HEK293T (cell line): ENCODE measurements at places on chromosomes 4 and X.

GRCh38 chr4:16026160-16026761 is 57.6 kb downstream of the PROM1 start:
- DNase-seq, result peak; percentile 40

DNA sequence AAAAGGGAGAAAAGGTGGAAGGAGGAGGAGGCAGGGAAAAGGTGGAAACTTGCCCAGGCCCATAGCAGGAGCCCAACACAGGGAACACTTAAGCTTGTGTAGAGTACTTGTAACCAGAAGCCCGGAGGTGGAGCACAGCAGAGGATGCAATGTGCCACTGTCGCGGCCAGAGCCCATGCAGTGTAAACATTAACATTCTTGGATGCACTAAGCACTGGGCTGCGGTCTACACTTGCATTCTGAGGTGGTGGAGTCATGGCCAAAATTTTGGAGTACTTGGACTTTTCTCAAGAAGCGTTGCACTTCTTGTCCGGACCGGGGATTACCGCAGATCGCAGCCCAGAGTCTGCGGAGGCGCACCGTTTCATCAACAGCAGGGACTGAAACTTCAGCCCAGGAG is 4.5 kb upstream of the RHOXF1 start:
- DNase-seq, result no peak

- DNase-seq, result no peak
Measured at GRCh38 chr4:125317525-125317877, 2.7 kb downstream of the FAT4 start.

DNA sequence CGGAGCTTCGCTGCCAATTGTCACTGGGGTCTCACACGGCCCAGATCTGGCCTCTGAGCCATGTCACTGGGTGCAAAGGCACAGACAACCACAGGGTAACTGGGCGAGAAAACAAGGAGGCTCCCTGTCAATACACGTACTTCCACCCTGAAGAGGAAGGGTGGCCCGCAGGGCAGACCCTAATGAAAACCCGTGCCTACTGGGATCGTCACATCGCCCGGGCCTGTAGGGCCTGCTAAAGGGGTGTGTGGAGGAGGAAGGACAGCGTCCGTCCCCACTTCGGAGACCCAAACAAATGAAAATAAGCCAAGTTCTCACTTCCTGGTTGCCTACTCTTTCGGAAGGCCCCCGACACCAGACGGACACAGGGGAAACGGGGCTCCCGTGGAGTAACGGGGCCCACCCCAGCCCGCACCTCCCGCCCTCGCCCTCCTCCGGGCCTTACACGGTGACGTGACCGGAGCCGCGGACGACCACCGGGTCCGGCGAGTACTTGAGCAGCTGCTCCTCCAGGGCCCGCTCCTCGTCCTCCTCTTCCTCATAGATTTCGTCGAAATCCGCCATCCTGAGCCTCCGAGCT is 578 bp downstream of the CHIC2 start:
- peak; percentile 16 for DNase-seq

DNA sequence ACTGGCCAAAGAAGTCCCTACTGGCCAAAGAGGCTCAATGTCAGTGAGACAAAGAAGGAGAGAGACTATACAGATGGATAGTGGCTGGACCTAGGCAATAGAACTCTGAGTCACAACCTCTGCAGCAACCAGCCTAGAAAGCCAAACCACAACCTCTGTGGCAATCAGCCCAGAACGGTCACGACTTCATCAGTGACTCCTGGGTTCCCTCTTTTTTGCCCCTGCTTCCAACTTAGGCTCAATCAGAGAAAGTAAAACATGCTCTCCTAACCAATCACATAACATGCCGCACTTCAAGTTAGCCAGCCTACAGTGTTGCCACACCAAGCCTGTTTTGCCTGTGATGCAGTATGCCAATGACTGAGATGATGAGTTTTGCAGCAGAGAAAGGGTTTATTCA is 203.4 kb downstream of the ANAPC10 start:
- DNase-seq, result no peak

DNA sequence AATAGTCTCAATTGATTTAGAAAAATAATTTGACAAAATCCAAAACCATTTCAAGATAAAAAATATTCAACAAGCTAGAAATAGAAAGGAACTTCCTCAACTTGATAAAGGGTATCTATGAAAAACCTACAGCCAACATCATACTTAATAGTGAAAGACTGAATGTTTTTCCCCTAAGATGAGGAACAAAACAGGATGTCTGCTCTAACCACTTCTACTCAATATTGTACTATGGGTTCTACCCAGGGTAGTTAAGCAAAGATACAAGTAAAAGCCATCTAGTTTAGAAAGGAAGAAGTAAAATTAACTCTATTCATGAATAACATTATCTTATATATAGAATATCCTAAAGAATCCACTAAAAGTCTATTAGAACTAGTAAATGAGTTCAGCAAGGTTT is 21.5 kb upstream of the SYTL5 start:
- no peak for DNase-seq

DNA sequence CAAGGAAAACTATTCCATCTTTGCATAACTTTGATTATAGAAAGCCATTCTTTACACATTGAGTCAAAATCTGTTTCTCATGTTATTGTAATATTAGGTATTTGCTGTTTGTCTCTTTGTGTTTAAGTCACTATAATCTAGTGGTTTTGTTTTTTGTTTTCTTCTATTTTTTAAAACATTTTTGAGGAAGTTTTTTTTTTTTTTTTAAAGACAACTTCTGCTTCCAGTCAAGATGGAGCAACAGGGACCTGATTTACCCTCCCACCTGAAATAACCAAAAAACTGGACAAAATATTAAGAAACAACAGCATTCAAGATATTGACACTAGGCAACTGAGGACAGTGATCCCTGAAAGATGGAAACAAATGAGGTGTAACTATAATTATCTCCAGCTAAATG is 18.4 kb upstream of the NSUN7 start:
- DNase-seq, result no peak

GRCh38 chr4:30744386-30744785 is 24.2 kb downstream of the PCDH7 start:
- DNase-seq, result no peak

GRCh38 chr4:129929984-129930383 is 834.0 kb downstream of the C4orf33 start:
- DNase-seq, result no peak

DNA sequence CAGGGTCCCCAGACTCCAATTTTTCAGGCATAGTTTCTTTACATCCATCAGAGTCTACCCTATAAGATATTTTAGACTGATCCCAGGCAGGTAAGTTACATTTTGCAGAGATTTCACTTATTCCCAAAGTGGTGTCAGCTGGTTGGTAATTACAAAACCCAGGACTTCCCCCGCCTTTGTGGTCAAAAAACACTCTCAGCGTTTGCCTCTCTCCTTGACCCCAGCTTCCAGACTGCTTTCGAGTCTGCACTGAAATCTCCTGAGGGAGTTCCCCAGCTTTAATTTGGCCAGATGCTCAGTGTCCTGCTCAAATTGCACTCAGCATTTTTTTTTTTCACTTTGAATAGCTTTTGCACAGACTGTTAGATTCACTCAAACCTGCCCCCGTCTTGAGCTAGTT is 11.2 kb upstream of the AMOT start:
- DNase-seq, result no peak

DNA sequence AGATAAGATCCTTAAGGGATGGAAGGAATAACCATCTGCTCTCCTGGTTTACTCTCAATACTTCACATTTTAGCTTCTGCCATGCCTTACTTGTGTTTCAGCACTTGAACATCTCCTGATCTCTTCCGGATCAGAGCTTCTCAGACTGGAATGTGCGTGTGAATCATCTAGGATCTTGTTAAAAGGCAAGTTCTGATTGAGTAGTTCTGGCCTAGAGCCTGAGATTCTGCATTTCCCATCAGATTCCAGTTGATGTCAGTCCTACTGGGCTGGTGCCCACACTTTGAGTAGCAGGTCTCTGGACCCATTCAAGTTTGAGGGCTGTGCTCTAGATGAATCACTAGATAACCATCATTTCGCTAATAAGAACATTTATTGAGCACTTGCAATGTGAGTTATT is 20.0 kb downstream of the NDP start:
- no peak for DNase-seq

DNA sequence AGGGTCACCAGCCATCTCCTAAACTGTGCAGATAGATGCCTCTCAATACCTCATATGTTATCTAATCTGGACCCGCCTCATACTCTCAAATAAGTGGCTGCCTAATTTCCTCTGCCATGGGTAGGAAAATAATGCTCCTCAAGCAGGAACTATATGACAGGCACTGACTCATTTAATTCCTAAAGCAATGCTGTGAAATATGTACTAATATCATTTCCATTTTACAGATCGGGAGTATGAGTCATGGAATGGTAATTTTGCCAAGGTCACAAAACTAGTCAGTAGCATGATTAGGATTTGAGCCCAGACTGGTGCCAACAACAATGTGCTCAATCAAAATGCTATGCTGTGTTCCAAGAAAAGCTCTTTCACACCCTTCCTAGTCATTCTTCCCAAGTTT is 3.0 kb upstream of the NXT2 start:
- no peak for DNase-seq

GRCh38 chr4:44145868-44146267 is 302.7 kb downstream of the KCTD8 start:
- DNase-seq, result no peak

DNA sequence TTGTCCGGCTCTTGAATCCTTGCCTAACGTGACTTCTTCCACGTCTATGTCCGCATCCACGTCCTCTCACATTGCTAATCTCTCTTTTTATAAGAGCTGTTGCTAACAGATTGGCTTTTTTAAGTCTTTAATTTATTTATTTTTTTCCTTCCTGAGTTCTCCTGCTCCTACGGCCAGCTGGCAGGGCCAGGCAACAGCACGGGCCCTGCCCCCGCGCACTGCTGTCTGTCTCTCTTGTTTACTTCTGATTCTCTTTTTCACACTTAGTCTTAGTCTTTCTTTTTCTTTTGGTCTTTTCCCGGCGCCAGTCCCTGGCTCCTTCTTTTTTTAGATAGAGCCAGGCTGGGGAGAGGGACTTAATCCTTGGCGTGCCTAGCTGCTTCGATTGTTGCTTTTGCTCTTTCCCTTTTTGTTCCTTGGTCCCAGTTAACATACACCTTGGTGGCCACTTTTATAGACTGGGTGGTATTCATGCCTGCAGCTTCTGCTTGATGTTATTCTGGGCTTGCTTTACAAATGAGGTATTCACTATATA is 53.2 kb upstream of the RBMX start:
- DNase-seq, result no peak

- no peak for DNase-seq
Measured at GRCh38 chrX:12405306-12405705, 267.0 kb downstream of the FRMPD4 start.

DNA sequence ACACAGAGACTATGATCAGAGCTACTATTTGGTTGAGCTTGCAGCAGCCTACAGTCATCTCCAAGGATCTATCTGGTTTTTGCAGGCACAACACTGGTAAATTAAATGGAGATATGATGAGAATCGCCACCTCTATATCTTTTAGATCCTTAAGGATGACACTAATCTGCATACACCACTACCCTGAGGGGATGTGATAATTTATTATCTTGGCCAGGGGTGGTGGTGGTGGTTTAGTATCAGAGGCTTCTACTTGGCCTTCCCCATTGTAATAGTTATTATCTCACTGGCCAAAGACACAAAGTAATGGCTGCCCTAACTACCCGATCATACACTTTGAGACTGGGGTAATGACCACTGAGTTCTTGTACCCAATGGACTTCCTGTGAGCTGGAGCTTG is 21.2 kb downstream of the CCDC160 start:
- DNase-seq, result no peak

DNA sequence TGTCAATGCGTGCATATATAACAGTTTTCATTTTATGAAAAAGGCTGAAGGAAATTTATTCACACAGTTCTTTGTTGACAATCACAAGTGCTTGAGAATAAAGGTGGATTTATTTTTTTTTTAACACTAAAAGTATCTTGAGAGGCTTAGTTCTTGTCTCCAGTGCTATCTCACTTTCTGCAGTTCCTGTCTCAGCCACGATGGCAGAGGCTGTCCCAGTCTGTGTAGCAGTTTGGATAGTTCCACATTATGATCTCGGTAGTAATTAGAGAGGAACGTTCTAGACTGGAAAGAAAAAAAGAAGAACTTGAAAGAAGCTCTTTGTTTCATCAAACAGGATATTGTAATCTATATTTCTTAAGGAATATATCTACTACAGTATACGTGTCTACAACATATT is 229.0 kb downstream of the UGT8 start:
- DNase-seq, result no peak
